Osteoblast (primary cell): ENCODE measurements at places on chromosomes 5 and 9. TPM values are rescaled to one million over a fixed set of nuclear protein-coding genes. Genes with fewer than 3 reads are reported as not detected.

- no peak overlapping the region for H3K4me3 ChIP-seq
- no peaks in the 10 kb centered on the region for H3K36me3 ChIP-seq
- H3K27me3 ChIP-seq, result no peaks in the 10 kb centered on the region
- no peak overlapping the region for H3K27ac ChIP-seq
- peaks cover 35% of the 10 kb centered on the region for H3K4me1 ChIP-seq
- peak; percentile 62 for DNase-seq
Measured at GRCh38 chr9:134063571-134064450, 4.0 kb downstream of the BRD3 start.

The LNPEP gene
- total RNA-seq, result 44.9 and 53.6 TPM in 2 replicates

The SNCAIP gene
- 6.2 and 8.0 TPM in 2 replicates for total RNA-seq

The SELENOP gene
- 171 and 198 TPM in 2 replicates for total RNA-seq

The GDA gene
- not detected in 2 replicates for total RNA-seq
